Breast epithelium (tissue), 4 donors: ENCODE measurements at places on chromosomes 5 and 9. TPM values are rescaled to one million over a fixed set of nuclear protein-coding genes. Genes with fewer than 3 reads are reported as not detected.
A peak's percentile ranks its signal among the peaks of the same experiment; 100 is the strongest.

LEAP2 gene
- total RNA-seq = 2.9 TPM

UBE2QL1 gene
- total RNA-seq = 1.6 TPM

GDA gene
- total RNA-seq = 3.0 TPM

ADAMTSL1 gene
- 3.6 TPM for total RNA-seq

CBY3 gene
- total RNA-seq = not detected

ELOVL7 gene
- total RNA-seq = 6.1 TPM

DNA sequence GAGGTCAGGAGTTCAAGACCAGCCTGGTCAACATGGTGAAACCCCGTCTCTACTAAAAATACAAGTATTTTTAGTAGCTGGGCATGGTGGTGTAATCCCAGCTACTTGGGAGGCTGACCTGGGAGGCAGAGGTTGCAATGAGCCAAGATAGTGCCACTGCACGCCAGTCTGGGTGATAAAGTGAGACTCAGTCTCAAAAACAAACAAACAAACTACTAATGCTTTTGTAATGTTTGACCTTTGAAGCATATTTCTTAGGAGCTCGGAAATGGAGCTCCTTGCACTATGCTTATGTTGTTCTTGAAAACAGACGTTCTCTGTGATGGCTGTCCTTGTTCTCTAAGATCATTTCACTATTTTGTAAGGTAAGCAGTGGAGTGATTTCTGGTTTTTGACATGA is 6.0 kb downstream of the F2RL2 start:
- H3K4me1 ChIP-seq = no peaks in the 10 kb centered on the region
- no peaks in the 10 kb centered on the region for H3K27me3 ChIP-seq
- no peak for DNase-seq
- H3K4me3 ChIP-seq = no peak overlapping the region
- no peaks in the 10 kb centered on the region for H3K36me3 ChIP-seq

DNA sequence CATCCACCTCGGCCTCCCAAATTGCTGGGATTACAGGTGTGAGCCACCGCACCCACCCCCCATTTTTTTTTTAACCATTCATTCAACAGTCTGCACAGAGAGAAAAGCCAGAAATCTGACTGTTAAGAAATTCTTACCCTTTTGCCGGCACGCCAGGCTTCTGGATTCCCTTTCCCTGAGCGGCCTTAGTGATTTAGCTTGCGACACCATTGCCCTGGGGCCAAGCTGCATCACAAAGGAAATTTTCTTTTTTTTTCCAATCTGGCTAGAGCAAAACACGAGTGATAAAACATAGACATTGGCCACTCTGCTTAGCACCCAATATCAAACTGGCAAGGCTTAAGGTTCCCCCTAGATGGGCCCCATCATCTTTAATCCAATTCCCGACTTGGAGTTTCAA is 21.2 kb upstream of the ATOSB start:
- H3K27ac ChIP-seq = no peak overlapping the region
- no peaks in the 10 kb centered on the region for H3K4me1 ChIP-seq
- H3K36me3 ChIP-seq = no peaks in the 10 kb centered on the region
- no peak for DNase-seq
- H3K27me3 ChIP-seq = no peaks in the 10 kb centered on the region
- H3K4me3 ChIP-seq = no peak overlapping the region

DNA sequence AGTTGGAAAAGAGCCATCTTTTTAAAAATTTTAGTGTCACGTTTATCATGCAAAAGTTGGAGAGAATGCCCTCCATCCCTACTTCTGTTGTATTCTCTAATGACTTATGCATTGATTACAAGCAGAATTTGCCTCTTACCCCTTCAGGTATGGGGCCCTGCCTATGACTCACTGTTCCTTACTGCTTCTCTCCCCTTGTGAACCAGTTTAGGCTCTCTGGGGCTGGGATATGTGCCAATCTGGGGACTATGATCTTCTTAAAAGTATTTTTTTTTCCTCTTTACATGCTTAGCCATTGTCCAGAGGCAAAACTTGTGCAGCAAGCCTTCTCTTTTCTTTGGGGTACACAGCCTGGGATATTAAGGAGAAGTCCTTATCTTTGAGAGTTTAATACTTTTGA is 37.4 kb downstream of the CAMK4 start:
- H3K27ac ChIP-seq = no peak overlapping the region
- no peak for DNase-seq
- H3K4me3 ChIP-seq = no peak overlapping the region

DNA sequence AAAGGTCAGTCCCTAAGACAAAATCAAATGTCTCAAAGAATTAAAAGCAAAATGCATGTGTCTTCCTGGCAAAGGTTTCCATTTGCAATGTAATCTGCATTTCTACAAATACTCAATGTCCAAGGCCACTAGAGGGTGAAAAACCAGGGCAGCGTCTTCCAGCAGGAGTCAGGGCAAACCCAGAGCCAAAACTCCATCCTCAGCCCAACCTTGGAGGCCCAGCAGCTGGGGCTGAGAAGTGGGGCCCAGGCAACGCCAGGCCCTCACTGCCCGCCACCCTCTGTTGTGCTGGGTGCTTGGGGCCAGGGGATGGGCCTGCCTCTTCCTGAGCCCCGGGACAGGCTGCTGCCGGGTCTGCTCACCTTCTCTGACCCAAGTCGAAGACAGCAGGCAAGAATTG is 200.1 kb downstream of the PAX5 start:
- H3K4me1 ChIP-seq = no peaks in the 10 kb centered on the region
- no peak overlapping the region for H3K27ac ChIP-seq
- H3K4me3 ChIP-seq = no peak overlapping the region
- no peaks in the 10 kb centered on the region for H3K36me3 ChIP-seq
- DNase-seq = no peak

GRCh38 chr5:108729242-108729615 is 18.5 kb upstream of the FER start:
- peak overlapping the region; percentile 77 for H3K4me3 ChIP-seq
- H3K36me3 ChIP-seq = no peaks in the 10 kb centered on the region
- H3K4me1 ChIP-seq = no peaks in the 10 kb centered on the region
- H3K27me3 ChIP-seq = no peaks in the 10 kb centered on the region
- DNase-seq = no peak
- peak overlapping the region; percentile 92 for H3K27ac ChIP-seq

GRCh38 chr9:96779089-96779488 is 1.2 kb upstream of the ZNF510 start:
- H3K27ac ChIP-seq = no peak overlapping the region
- H3K4me3 ChIP-seq = peak overlapping the region; percentile 64
- H3K4me1 ChIP-seq = peaks cover 6% of the 10 kb centered on the region
- no peak for DNase-seq

DNA sequence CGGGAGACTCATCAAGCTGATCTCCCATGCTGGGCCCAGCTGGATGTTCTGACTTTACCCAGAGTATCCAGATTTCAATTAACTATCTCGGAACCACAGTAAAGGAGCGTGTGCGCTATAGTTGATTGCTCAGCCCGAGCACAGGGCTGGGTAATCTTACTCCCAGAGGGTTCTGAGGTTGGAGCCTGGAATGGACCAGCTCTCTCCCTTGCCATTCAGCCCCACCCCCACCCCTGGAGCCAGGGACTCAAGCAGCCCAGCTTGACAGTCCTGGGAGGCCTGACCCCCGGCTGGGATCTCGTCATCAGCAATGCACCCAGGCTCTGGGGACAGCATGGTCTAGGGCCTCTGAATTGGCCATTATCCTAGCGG is 23.7 kb upstream of the PTGES start:
- H3K4me1 ChIP-seq = peaks cover 7% of the 10 kb centered on the region
- no peaks in the 10 kb centered on the region for H3K27me3 ChIP-seq
- H3K4me3 ChIP-seq = peak overlapping the region; percentile 1
- H3K27ac ChIP-seq = peak overlapping the region; percentile 90
- no peak for DNase-seq

GRCh38 chr9:14228602-14229001 is 85.3 kb downstream of the NFIB start:
- H3K4me1 ChIP-seq = no peaks in the 10 kb centered on the region
- no peaks in the 10 kb centered on the region for H3K36me3 ChIP-seq
- DNase-seq = no peak
- H3K4me3 ChIP-seq = no peak overlapping the region

GRCh38 chr5:148969291-148969690 is 93.6 kb downstream of the SH3TC2 start:
- H3K4me1 ChIP-seq = no peaks in the 10 kb centered on the region
- H3K4me3 ChIP-seq = no peak overlapping the region
- peak overlapping the region; percentile 89 for H3K27ac ChIP-seq
- peak; percentile 65 for DNase-seq
- H3K36me3 ChIP-seq = no peaks in the 10 kb centered on the region

GRCh38 chr9:87181670-87182069 is 234.4 kb upstream of the GAS1 start:
- H3K36me3 ChIP-seq = no peaks in the 10 kb centered on the region
- no peak overlapping the region for H3K4me3 ChIP-seq
- no peak for DNase-seq

DNA sequence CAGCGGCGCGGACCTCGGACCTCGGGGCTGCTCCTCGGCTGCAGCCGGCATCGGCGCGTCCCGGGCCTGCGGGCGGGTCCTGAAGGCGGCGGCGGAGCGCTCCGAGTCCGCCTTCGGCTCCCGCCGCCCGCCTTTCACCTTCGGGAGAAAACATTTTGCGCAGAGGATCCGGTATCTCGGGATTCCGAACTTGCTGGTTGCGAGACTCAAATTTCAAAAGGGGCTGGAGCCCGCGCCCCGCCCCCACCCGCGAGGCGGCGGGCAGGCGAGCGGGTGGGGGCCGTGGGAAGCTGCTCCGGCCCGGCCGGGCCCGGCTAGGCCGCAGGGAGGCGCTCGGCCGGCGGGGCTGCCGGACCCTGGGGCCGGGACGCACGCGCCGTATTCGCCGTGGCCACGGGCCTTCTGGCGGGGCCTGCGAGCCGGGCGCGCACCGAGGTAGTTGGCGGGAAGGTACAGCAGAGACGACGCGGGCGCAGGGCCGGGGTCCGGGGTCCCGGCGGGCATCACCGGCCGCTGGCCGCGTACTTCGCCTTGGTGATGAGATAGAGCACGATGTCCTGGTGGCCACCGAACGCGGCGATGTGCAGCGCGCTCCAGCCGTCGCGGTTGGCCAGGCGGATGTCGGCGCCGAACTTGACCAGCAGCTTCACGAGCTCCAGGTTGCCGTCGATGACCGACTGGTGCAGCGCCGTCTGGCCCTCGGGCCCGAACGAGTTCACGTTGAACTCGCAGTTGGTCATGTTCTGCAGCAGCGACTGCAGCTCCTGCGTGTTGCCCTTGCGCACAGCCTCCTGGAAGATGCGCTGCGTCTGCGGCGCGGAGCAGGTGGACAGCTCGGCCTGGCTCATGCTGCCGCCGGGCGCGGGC is 757 bp downstream of the NRARP start:
- H3K4me3 ChIP-seq = peak overlapping the region; percentile 59
- peaks cover 22% of the 10 kb centered on the region for H3K4me1 ChIP-seq
- DNase-seq = no peak
- peaks cover 2% of the 10 kb centered on the region for H3K27me3 ChIP-seq
- peak overlapping the region; percentile 72 for H3K27ac ChIP-seq
- H3K36me3 ChIP-seq = no peaks in the 10 kb centered on the region

- H3K36me3 ChIP-seq = no peaks in the 10 kb centered on the region
- H3K4me3 ChIP-seq = no peak overlapping the region
- H3K4me1 ChIP-seq = no peaks in the 10 kb centered on the region
- no peaks in the 10 kb centered on the region for H3K27me3 ChIP-seq
- DNase-seq = no peak
Observed at GRCh38 chr5:7759257-7759871, 91.6 kb downstream of the CFAP90 start.

GRCh38 chr9:76316069-76316468 is 78.2 kb downstream of the RFK start:
- no peaks in the 10 kb centered on the region for H3K27me3 ChIP-seq
- no peak overlapping the region for H3K27ac ChIP-seq
- no peak for DNase-seq

GRCh38 chr9:5626727-5627634 is 1.9 kb upstream of the RIC1 start:
- H3K36me3 ChIP-seq = no peaks in the 10 kb centered on the region
- H3K4me1 ChIP-seq = peaks cover 4% of the 10 kb centered on the region
- H3K27ac ChIP-seq = peak overlapping the region; percentile 97
- no peak for DNase-seq
- peak overlapping the region; percentile 96 for H3K4me3 ChIP-seq

- no peak overlapping the region for H3K27ac ChIP-seq
- DNase-seq = no peak
- no peaks in the 10 kb centered on the region for H3K4me1 ChIP-seq
- H3K27me3 ChIP-seq = no peaks in the 10 kb centered on the region
Observed at GRCh38 chr9:31519424-31519823, 865.0 kb upstream of the ACO1 start.

DNA sequence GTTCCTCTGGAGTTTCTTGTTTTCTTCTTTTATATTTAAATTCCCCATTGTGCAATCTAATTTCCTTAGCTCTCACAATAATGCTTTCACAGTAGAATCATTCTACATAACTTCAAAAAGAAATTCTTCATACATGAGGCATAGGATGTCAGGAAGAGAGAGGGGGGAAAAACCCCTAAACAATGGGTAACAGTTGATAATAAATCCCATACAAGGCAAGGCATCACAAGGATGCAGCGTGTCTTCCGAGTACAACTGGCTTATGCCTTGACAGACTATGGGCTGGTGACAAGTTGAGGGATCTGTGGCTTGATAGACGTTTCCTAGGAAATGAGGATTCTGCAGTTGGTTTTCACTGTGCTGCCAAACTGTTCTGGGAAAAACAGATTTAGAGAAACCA is 247.4 kb downstream of the ARL15 start:
- no peak overlapping the region for H3K27ac ChIP-seq
- no peaks in the 10 kb centered on the region for H3K27me3 ChIP-seq
- no peak for DNase-seq
- no peak overlapping the region for H3K4me3 ChIP-seq
- H3K4me1 ChIP-seq = no peaks in the 10 kb centered on the region
- no peaks in the 10 kb centered on the region for H3K36me3 ChIP-seq

- H3K27me3 ChIP-seq = no peaks in the 10 kb centered on the region
- no peak for DNase-seq
- no peak overlapping the region for H3K27ac ChIP-seq
- H3K4me3 ChIP-seq = no peak overlapping the region
Observed at GRCh38 chr5:159907689-159908590, 8.3 kb upstream of the ADRA1B start.

DNA sequence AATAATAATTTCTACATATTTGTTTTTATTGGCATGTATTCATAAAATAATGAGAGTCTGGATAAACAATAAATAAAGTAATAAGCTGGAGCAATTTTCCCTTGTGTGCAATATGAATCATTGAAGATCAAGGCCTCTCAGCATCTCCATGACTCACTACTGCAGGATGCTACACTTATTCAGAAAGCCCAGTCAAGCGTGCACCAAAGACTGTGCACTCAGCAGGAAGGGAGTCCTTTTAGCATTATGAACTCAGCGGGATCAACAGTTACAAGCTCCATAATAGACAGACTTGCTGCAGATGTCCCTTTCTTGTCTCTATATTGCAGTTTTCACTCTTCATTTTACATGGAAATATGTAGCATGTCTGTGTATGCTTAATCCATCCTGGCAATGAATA is 485.3 kb downstream of the CDH9 start:
- no peaks in the 10 kb centered on the region for H3K27me3 ChIP-seq
- H3K27ac ChIP-seq = no peak overlapping the region
- no peaks in the 10 kb centered on the region for H3K36me3 ChIP-seq
- no peak overlapping the region for H3K4me3 ChIP-seq
- no peaks in the 10 kb centered on the region for H3K4me1 ChIP-seq
- DNase-seq = no peak

GRCh38 chr5:102249381-102249780 is 46.7 kb downstream of the SLCO4C1 start:
- no peaks in the 10 kb centered on the region for H3K36me3 ChIP-seq
- no peaks in the 10 kb centered on the region for H3K4me1 ChIP-seq
- no peak for DNase-seq
